ENCODE measurements at places on chromosomes 6 and 20. TPM values are rescaled to one million over a fixed set of nuclear protein-coding genes. Genes with fewer than 3 reads are reported as not detected.

The TREM1 gene
- total RNA-seq: 0.98 TPM

The PSORS1C1 gene
- 2.0 TPM for total RNA-seq

The DDO gene
- not detected for total RNA-seq

DNA sequence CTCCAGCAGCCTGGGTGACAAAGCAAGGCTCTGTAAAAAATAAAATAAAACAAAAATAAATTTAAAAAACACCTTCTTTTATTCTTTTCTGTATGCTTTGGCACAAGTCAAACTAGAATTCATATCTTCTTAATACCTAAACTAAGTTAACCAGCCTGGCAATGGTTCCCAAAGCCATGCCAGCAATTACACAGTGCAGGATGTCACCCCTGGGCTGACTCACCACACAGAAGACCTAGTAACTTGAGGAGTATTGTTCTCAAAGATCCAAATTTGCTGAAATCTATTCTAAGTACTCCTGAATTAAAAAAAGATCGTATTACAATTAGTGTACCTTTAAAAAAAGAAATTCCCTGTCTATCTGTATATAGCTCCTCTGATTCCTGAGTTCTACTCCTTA is 162.7 kb upstream of the SGK1 start:
- peak; percentile 59 for DNase-seq
